ENCODE measurements at places on chromosomes 4 and X.

DNA sequence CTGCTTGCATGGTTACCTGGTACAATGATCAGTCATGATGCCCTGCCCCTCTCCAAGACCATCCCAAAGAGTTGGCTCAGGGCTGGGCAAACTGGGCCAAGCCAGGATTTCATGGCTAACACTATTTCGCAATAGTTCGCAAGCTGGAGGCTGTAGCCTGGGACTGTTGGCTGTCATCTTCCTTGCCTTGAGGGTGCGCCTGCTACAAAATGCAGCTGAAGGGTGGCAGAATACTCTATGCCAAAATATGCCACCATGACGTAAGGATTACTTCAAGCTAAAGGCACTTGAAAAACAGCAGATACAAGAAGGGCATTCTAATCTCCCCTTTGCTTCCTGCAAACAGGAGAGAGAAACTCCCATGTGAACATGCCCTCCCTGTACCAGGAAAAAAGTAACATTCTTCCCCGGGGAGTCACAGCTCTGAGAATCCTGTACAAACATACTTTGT lies 21.0 kb downstream of the SAT1 start:
- DNase-seq = no peak

DNA sequence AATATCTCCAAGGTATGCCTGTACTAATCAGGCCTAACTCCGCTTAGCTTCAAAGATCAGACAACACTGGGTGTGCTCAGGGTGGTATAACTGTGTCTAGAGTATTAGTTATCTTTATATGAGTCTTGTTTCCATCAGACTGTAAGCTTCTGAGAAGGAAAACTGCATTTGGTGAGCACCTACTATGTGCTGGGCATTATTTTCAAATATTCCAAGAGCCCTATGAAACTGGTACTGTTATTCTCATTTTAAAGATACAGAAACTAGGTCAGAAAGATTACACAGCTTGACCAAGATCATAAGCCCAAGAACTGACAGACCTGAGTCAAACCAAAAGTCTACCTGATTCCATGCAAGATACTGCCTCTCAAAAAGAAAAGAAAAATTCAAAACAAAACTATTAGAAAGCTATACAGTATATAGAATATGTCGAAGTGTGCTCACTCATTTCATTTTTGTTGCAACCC lies 44.4 kb downstream of the LRBA start:
- no peak for DNase-seq

GRCh38 chrX:10483191-10483831 lies 137.1 kb downstream of the MID1 start:
- DNase-seq = no peak

- DNase-seq = no peak
These were observed at the start of gene KLHL5 for GRCh38 chr4:39062094-39062769. Gene KLHL5 (plus strand): TSS chr4:39062232. CDS start chr4:39062653, 421 bp downstream.

DNA sequence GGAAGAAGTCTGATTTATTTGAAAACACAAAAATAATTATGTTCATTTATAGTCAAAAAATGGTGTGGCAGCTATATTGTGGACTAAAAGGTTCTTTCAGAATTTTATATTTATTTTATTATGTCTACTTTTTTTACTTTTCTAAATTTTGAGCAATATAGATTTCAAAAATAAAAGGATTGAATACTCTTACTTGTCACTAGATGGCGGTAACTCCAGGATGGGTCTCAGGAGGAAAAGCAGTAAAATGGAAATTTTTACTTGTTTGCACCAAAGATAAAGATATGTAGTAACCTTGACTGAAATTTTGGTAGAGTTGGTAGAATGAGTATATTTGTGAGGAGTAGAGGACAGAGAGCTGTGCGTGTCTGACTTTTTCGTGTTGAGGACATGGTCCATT lies 14.5 kb upstream of the DACH2 start:
- DNase-seq = no peak

GRCh38 chr4:30630431-30630830 lies 89.7 kb upstream of the PCDH7 start:
- DNase-seq = no peak

Measured in CD4-positive, alpha-beta T cell treated with Interferon alpha-2 for 1 hour (primary cell).